Dermis blood vessel endothelial cell (primary cell): ENCODE measurements at places on chromosomes 4 and X. TPM values are rescaled to one million over a fixed set of nuclear protein-coding genes. Genes with fewer than 3 reads are reported as not detected.
A peak's percentile ranks its signal among the peaks of the same experiment; 100 is the strongest.

The HDX gene
- 6.8 and 10.2 TPM in 2 replicates for total RNA-seq

The FOXR2 gene
- total RNA-seq, result not detected in 2 replicates

The SLC6A14 gene
- total RNA-seq, result not detected in 2 replicates

DNA sequence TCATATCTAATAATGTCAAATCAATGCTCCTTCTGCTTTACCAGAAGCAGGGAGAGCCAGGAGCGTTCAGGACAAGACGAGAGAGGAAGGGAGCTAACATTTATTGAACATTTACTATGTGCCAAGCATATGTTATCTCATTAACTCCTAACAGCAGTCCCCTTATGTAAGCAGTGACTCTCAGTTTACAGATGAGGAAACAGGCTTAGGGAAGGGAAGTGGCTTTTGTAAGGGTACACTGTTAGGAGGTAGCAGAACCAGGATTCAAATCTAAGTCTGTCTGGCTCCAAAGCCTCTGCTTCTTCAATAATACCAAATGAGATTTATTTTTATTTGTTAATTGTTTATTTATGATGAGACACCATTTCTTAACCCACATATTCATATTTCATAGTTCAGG, 2.6 kb upstream of the STARD8 start:
- no peak for DNase-seq

GRCh38 chr4:182600093-182600492, 317.1 kb downstream of the DCTD start:
- DNase-seq, result no peak

DNA sequence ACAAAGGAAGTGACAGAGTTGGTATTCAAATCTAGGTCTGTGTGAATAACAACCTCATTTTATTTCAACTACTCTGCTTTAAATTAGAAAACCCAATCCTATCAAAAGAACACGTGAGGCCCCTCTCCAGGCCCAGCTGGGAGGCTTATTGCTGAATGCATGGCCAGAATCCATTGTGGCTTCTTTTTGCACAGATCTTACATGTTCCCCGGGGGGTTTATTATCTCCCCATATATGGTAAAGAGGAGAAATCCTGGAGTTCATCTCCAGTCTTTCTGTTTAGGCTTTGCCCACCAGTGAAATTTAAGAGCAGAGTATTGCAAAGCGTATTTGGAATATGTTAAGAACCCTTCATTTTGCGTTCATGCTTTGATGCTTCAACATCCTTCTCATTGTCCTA, 655.6 kb downstream of the IL1RAPL1 start:
- DNase-seq, result no peak

- DNase-seq, result peak; percentile 70
Measured at GRCh38 chr4:107791902-107792301, 32.8 kb upstream of the SGMS2 start.

GRCh38 chr4:141192564-141192963, 28.1 kb upstream of the ZNF330 start:
- DNase-seq, result no peak

DNA sequence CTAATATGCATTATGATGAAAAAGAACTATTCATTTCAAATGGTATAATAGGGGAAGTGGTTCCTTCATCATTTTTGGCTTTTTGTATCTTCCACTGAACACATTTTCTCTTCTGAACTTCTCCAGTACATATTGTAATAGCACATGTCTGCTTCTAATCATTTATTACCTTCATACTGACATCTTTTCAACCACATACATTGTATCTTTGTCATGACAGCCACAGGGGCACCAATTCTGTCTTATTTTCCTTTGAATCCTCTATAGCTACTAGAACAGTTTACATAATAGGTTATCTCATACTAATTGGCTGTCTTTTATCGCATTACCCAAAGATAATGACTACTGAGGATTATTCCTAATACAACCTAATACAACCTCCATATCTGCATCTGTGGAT, 37.7 kb downstream of the PALLD start:
- DNase-seq, result no peak

DNA sequence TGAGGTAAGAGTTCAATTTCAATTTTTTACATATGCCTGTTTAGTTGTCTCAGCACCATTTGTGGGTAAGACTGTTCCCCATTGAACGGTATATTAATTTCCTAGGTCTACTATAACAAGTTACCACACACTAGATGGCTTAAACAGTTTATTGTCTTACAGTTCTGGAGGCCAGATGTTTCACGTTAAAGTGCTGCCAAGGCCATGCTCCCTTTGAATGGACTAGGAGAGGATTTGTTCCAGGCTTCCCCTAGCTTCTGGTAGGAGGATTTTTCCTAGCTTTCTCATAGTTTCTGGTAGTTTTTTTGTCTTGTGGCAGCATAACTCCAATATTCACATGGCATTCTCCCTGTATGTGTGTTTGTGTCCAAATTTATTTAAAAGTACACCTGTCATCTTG, 149.3 kb upstream of the CYSLTR1 start:
- DNase-seq, result no peak

GRCh38 chr4:41024556-41025491, 189.5 kb downstream of the APBB2 start:
- DNase-seq, result peak; percentile 26

GRCh38 chrX:44253575-44253942, 89.9 kb downstream of the EFHC2 start:
- no peak for DNase-seq

DNA sequence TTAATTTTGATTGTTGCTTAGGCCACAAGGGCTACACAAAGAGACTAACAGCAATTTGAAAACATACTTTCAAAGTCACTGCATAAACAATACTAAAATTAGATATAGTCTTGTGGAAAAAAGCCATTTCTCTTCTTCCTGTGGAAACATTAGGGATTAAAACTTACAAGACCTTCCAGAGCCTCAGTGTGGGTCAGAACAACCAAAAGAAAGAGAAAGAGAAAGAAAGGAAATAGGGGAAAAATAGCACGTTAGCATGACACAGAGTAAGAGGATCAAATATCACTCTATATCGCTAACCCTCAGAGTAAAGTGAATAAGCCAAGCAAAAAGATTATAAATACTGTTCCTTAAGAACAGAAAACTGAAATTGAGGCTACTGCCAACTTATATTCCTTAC, 127.8 kb upstream of the DIAPH2 start:
- DNase-seq, result no peak
